ENCODE measurements at places on chromosomes 1 and 21.

GRCh38 chr1:64940025-64940424 lies 26.3 kb downstream of the JAK1 start:
- DNase-seq = no peak

GRCh38 chr1:57252597-57253294 lies 171.1 kb downstream of the DAB1 start:
- no peak for DNase-seq

DNA sequence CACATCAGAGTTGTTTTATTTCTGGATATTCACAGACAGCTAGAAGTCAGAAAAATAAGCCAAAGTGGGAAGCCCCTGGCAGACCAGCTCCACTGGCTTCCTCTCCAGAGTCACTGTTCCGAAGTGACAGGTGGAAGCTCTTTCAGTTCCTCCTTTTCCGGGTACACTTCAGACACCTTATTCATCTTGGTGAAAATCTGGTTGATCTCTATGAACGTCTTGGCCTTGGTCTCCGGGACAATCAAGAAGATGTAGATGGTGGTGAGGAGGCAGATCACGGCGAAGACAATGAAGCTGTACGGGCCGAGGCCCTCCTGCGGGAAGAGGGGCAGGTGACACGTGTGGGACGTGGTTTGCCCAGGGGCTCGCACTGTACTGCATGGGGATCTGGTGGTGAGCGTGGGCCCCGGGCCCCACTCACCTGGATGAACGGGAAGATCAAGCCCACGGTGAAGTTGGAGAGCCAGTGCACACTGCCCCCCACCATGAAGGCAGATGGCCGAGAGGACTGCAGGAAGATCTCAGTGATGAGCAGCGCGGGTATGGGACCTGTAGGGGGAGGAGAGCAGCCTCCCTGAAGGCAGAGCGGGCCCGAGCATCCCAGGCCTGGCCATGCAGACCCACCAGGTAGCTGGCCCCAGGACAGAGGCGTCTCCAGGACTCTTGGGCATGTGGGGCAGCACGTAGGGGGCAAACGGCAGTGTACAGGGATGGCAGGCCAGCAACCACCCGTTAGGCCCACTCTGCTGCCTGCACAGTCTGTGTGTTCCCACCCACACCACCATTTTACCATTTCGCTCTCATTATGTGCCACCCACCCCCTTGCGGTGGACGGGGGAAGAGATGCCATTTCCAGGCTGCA lies 11.5 kb upstream of the SLC2A7 start:
- no peak for DNase-seq

GRCh38 chr1:166888373-166889111 lies 12.5 kb upstream of the TADA1 start:
- DNase-seq = no peak

- DNase-seq = no peak
Measured at GRCh38 chr21:14303731-14304488, 79.0 kb downstream of the HSPA13 start.

DNA sequence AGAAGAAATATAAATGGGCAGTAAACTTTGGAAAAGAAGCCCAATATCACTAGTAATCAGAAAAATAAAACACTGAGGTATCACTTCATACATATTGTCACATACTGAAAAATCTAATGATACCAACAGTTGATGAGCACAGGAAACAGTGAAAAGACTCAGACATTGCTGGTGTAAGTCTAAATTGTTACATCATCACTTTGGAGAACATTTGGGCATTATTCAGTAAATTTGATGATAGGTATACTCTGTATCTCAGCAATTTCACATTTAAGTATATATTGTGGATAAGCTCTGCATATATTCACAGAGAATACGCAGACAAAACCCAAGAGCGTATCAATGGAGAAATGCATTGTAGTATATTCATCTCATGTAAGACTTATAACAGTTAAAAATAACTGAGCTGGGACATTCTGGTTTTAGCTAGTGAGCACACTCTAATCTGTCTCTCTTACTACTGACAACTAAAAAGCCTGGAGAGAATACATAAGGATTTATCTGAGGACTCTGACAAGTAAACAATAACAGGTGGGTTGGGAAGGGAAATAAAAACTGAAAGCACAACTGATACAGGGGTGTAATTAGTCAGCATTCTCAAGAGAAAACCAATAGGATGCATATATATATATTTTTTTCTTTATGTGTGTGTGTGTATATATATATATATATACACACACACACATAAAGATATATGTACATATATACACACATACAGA lies 212.7 kb upstream of the JUN start:
- DNase-seq = no peak

All from GDM1 (cell line).